Foreskin keratinocyte (primary cell): ENCODE measurements at places on chromosomes 11 and 22. TPM values are rescaled to one million over a fixed set of nuclear protein-coding genes. Genes with fewer than 3 reads are reported as not detected.

TESMIN gene
- 5.0 and 6.3 TPM in 2 replicates for total RNA-seq

CCDC116 gene
- total RNA-seq, result 0.07 and 0.10 TPM in 2 replicates

SLC22A12 gene
- total RNA-seq, result not detected in 2 replicates

FSHB gene
- total RNA-seq, result not detected in 2 replicates
